Neural progenitor cell (in vitro differentiated cells): ENCODE measurements at places on chromosomes 7 and 10. TPM values are rescaled to one million over a fixed set of nuclear protein-coding genes. Genes with fewer than 3 reads are reported as not detected.

GRCh38 chr10:133351408-133352318, 4.5 kb downstream of the PRAP1 start:
- DNase-seq, result no peak

DNA sequence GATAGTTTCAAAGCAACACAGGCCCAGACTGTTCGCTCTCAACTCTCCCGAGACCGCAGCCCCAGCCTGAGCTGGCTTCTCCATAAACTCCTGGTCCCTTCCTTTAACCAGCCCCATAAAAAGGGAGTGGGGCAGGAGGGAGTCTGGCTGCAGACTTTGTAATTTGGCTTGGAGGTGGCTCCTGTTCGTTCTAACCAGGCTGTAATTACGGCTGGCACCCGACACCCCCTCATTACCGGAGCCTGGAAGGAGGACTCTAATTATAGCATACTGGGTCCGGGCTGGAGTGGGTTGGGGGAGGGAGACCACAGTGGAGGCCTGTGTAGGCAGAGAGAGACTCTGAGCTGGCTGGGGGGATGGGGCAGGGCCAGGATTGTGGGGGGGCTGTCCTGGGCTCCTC, 49.7 kb downstream of the UNC5B start:
- no peak for DNase-seq

- no peak for DNase-seq
Measured at GRCh38 chr10:3397231-3397630, 224.6 kb upstream of the PITRM1 start.

DNA sequence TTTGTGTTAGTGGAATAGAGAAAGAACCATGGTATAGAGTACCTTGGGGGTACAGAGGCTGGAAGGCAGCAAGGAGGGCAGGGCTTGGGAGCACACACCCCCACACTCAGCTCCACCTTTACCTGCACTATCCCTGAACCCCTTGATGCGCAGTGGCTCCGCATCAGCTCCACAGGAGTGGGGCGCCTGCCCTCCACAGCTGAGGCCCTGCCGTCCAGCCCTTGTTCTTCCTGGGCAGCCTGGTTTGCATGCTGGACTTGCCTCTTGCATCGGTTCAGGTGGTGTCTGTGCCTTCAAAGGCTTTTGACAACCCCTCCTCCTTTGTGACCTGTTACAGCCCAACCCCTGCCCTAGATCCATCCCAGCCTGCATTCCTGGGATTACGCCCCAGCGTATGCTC, 52.6 kb upstream of the ZNF32 start:
- no peak for DNase-seq

DNA sequence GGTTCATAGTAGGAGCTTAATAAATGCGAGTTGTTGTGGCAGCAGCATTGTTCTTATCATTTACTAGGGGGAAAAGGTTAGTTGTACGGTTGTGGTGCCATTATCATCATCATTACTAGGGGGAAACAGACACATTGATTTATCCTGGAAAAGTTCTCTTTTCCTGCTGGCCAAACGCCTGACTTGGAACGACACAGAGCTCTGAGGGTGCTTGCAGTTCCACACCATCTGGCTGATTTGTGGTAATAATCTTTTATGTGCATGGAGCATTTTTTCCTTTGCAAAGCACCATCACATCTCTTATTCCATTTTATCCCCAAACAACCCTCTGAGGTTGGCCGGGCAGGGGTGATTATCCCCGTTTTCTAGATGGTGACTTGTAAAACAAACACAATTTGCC, 219.4 kb downstream of the BUB3 start:
- no peak for DNase-seq

GRCh38 chr7:116273918-116274301, 63.6 kb downstream of the TES start:
- DNase-seq, result peak; percentile 3

Gene TSPAN33
- 34.5 and 52.7 TPM in 2 replicates for total RNA-seq

Gene MSMB
- total RNA-seq, result not detected in 2 replicates

Gene DENND2A
- total RNA-seq, result 23.7 and 27.0 TPM in 2 replicates

Gene ZNRF2
- 25.5 and 37.7 TPM in 2 replicates for total RNA-seq

Gene SPDYE5
- not detected in 2 replicates for total RNA-seq

Gene RASA4
- total RNA-seq, result 6.1 and 22.8 TPM in 2 replicates

Gene AGBL3
- total RNA-seq, result 0.58 and 2.1 TPM in 2 replicates

Gene CNTNAP2
- total RNA-seq, result 110 and 126 TPM in 2 replicates

Gene FAM241B
- 2.6 and 4.6 TPM in 2 replicates for total RNA-seq

Gene ZNF488
- total RNA-seq, result not detected in 2 replicates
